ENCODE measurements at places on chromosomes 2 and 18. TPM values are rescaled to one million over a fixed set of nuclear protein-coding genes. Genes with fewer than 3 reads are reported as not detected.

The ABCA12 gene
- under 0.01 TPM for total RNA-seq

The FER1L5 gene
- not detected for total RNA-seq

The EML6 gene
- total RNA-seq: 0.13 TPM

The IL36RN gene
- total RNA-seq: not detected

The SP140L gene
- 4.9 TPM for total RNA-seq

Measured in bladder microvascular endothelial cell (primary cell).